ENCODE measurements at places on chromosomes 3 and 15. TPM values are rescaled to one million over a fixed set of nuclear protein-coding genes. Genes with fewer than 3 reads are reported as not detected.

The ATP13A5 gene
- not detected for total RNA-seq

The ARHGAP31 gene
- 7.3 TPM for total RNA-seq

The SH3BP5 gene
- 16.3 TPM for total RNA-seq

The AP3B2 gene
- 4.5 TPM for total RNA-seq

The DNAH12 gene
- total RNA-seq = 1.1 TPM

The CLEC3B gene
- 1.3 TPM for total RNA-seq

The CELSR3 gene
- 1.8 TPM for total RNA-seq

The MKRN2OS gene
- total RNA-seq = 3.0 TPM

The CALML4 gene
- 44.8 TPM for total RNA-seq
